ENCODE measurements at places on chromosomes 12 and 14.
A peak's percentile ranks its signal among the peaks of the same experiment; 100 is the strongest.

DNA sequence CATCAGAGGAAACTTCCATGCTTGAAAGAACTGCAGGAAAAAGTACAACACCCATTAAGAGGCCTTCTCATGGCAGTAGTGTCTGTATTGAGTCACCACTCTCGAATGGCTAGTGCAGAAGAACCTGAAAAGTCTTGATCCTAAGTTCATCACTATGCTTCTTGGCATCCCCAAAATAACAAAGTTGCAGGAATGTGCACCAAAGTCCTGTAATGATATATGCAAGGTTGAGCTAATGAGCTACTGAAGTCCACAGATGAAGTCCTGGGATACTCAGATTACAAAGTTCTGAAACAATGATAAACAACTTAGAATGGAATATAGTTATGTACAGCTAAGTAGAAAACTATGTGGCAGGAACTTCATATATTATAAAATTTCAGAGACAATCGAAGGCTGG is 545.4 kb downstream of the FOXG1 start:
- DNase-seq: no peak

DNA sequence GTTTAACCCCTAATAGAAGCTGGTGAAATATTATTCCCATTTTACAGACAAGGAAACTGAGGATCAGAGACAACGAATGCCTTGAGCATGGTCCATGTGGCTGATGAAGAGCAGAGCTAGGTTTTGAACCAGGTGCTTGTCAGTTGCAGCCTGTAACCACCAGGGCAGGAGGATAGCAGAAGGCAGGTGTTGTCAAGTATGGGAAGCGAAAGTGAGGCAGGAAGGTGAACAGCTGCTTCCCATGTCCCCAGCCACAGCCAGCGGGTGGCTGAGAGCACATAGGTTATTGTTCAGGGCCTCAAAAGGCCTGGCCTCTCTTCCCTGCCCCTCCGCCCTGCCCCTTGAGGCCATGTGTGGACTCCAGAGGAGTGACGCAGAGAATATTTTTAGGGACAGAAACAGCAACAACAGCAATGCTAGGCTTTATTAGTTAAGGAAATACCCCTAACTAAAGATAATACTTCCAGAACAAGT is 39.6 kb downstream of the IQSEC3 start:
- peak; percentile 74 for DNase-seq

- DNase-seq: no peak
Observed at GRCh38 chr12:3364661-3365462, 126.1 kb upstream of the PRMT8 start.

DNA sequence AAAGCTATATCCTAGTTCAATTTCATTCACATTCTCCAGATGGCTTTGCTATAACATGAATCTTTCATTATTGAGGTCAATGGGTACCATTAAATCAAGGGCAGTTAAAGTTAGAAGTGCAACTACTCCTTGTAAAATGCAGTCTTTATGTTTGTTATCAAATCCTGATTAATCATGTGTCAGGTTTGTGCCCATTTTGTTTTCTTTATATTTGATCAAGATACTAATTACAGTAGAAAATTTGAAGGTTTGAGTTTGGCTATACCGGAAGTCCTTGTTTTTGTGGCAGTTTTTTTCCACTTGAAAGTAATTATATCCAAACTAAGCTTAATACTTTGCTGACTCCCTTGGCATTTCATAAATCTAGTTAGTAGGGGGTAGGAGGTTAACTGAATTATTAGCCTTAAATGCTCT is 513.0 kb downstream of the DIO2 start:
- DNase-seq: no peak

- no peak for DNase-seq
Observed at GRCh38 chr14:86296173-86296572, 766.2 kb downstream of the FLRT2 start.

DNA sequence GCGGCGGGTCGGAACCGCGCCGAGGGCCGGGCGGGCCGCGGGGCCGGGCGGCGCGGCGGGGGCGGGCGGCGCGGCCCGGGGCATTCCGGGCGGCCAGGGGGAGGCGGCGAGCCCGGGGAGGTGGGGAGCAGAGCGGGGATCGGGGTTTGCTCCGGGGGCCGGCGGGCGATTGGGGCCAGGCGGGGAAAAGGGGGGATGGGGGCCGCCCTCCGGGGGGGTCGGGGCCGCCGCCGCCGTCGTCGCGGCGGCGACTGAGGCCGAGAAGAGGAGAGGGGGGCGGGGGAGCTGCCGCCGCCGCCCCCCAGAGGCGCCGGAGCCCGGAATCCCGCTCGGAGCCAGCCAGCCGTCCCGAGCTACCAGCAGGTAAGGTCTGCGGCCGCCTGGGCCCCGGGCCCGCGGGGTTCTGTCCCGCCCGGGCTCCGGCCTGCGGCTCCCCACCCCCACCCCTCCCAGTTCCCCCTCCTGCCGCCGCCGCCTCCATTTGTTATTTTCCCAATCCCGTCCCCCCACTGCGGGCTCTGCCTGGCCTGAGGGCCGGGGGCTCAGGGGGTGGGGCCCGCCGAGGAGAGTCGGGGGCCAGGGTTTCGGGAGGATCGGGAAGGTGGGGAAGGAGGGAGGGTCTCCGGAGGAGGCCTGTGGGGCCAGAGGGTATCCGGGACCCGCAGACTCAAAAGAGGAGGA is 403 bp downstream of the ATN1 start:
- no peak for DNase-seq

GRCh38 chr12:50151047-50151687 is 16.0 kb downstream of the CERS5 start:
- no peak for DNase-seq

DNA sequence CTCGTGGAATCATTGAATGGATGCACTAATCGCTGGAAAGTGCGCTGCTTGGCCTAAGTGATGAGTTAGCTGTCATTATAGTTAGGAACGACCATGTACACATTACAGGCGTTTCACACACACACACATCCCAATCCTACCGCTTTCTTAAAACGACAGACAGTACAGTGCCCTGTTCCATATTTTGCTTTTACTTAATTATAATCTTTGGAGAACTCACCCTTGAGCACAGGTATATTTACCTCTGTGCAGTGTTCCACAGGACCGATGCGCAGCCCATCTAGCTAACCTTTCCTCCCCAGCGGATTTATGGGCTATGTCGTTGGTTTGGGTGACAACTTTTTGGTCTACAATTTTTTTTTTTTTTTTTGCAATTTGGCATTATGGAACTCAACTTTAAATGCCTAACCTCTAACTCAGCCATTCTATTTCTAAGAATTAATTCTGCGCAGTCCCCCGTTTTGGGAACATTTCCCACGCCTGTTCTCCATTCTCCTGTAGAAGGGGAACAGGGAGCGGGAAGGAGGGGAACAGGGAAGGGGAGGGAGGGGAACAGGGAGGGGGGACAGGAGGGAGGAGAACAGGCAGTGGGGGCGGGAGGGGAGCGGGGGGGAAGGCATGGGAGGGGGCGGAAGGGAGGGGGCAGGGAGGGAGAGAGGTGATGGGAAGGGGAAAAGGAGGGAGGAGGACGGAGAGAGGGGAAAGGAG is 663 bp upstream of the ULK1 start:
- DNase-seq: no peak

GRCh38 chr14:55537782-55538181 is 42.2 kb upstream of the KTN1 start:
- no peak for DNase-seq

GRCh38 chr12:103858953-103859601 is 18.0 kb upstream of the NT5DC3 start:
- DNase-seq: no peak

DNA sequence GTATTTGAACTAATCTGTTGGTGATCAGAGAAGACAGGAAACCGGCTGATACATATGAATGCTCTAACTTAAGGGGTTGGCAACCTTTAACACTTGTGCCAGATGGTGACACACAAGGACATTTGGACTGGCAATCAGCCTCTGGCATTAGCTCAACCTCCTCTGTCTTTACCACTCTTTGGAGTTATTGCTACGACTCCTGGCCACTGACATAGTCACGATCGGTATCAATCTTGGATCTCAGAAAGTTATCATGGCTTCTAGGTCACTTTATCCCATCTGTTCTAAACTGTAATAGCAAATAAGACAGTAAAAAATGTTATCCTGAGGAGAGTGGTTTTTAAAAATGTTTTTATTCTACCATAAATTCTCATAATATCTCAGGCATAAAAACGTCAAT is 575.2 kb upstream of the MDGA2 start:
- no peak for DNase-seq

- DNase-seq: peak; percentile 46
Observed at GRCh38 chr14:60722357-60723115, 1.6 kb downstream of the SIX4 start.

DNA sequence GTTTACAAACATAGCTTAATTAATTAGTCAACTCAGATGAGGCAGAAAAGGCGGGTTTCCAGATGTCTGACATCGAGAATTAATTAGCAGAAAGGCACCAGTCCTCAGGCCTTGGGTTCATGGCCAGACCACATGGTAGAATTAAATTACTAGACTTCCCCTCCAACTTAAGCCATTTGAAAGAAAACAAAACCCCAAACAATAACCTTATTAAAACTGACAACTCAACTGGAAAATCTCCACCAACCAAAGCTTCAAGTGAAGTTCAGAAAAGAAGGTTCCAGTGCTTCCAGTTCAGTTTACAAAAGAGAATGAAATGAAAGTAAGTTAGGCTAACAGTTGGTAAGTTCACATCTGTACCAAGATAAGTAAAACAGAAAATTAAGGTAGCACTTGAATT is 349.5 kb downstream of the GRIN2B start:
- DNase-seq: no peak

- no peak for DNase-seq
Observed at GRCh38 chr12:121996050-121996944, 25.4 kb upstream of the BCL7A start.

DNA sequence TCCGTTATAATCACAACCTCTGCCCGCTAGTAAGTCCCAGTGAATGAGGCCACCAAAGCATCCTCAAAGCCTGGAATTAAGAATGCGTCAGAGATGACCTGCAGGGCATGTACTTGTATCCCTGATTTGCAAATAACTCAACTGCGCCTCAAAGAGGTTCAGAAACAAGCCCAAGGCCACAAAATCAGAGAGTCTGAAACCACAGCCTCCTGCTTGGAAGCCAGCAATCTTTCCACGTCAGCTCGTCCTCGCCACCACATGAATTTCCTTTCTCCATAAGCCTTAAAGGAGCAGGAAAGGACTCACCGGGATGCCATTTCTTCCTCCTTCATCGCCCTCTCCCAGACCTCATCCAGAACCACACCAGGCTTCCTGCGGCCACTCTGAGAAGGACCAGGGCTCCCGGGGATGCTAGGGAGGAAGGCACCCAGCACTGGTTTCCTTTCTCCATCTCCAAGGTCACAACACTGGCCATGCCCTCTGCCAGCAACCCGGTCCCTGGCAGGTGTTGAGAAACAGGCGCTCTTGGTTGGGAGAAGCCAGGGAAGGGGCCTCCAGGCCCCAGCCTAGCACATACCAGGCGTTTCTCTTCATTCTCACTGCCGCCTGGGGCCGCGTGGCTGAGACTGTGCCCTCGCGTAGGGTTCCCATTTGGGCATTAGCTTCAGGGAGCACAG is 191.2 kb upstream of the DIO3 start:
- DNase-seq: no peak

Data from GM12891 (cell line).